ENCODE measurements at places on chromosomes 2 and 18.
A peak's percentile ranks its signal among the peaks of the same experiment; 100 is the strongest.

DNA sequence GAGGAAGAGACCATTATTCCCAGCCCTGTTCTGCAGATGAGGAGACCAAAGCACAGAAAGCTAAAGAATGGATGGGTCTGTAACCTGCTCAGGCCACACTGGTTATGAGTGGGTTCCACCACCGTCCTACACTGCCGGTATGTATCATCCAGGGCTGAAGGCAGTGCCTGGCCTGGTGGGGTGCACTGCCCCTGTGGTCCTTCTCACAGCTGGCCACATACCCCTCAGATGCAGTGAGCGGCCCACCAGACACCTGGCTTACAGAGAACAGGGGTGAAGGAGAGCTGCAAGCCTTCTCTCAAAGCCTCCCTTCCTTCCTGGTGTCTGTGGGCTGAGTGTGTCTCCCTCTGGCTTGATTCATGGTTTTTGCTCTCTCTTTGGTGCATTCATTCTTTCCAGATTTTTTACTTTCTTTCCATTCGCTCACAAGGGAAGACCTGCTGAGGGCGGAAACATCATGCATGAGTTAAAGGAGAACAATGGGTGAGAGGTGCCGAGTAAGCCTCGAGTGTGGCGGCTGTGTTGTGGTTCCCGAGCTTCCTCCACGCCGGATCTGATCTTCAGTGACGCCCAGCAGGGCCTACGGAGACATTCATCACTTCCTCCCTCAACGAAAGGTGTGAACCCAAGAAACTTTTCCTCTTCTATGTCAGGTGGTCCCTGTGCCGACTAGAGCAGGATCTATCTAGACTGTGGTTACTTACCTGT is 62.1 kb upstream of the REL start:
- DNase-seq: no peak
- H3K27ac ChIP-seq: no peak overlapping the region
- no peaks in the 10 kb centered on the region for H3K36me3 ChIP-seq

DNA sequence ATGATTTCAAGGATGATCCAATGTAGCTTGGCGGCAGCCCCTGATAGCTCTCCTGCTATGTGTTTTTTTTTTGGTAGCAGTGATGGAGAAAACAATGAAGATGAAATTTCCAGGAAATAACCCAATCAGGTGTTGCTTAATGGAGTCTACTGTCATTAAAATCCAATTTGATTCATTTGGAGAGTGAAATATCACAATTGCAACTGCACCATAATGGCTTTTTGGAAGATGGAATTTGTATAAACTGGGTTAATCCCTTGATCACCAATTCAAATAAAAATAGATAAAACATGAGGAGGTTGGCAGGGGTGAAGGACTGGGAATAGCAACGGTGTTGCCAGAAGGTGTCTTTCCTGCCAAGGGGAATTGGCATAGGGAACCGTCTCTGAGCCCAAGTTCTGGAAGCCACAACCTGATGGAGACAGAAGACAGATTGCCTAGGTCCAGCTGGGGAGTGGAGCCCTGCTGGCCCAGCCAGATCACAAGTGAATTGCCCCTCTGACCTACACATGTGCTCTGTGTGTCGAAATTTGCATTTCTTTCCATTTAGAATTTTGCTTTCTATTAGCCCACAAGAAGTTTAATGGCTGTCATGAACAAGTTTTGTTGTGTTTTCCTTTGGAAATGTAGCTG is 170.3 kb upstream of the SPRED2 start:
- no peak overlapping the region for H3K4me3 ChIP-seq
- H3K27me3 ChIP-seq: no peaks in the 10 kb centered on the region
- no peaks in the 10 kb centered on the region for H3K4me1 ChIP-seq
- no peak overlapping the region for H3K27ac ChIP-seq
- no peak for DNase-seq

GRCh38 chr18:71040161-71040560 is 751.3 kb downstream of the SOCS6 start:
- no peaks in the 10 kb centered on the region for H3K27me3 ChIP-seq
- no peaks in the 10 kb centered on the region for H3K36me3 ChIP-seq
- no peaks in the 10 kb centered on the region for H3K4me1 ChIP-seq
- H3K4me3 ChIP-seq: no peak overlapping the region
- DNase-seq: no peak
- H3K27ac ChIP-seq: no peak overlapping the region

GRCh38 chr2:3117650-3118216 is 259.9 kb downstream of the EIPR1 start:
- DNase-seq: no peak
- H3K27ac ChIP-seq: no peak overlapping the region
- no peak overlapping the region for H3K4me3 ChIP-seq
- H3K4me1 ChIP-seq: no peaks in the 10 kb centered on the region

DNA sequence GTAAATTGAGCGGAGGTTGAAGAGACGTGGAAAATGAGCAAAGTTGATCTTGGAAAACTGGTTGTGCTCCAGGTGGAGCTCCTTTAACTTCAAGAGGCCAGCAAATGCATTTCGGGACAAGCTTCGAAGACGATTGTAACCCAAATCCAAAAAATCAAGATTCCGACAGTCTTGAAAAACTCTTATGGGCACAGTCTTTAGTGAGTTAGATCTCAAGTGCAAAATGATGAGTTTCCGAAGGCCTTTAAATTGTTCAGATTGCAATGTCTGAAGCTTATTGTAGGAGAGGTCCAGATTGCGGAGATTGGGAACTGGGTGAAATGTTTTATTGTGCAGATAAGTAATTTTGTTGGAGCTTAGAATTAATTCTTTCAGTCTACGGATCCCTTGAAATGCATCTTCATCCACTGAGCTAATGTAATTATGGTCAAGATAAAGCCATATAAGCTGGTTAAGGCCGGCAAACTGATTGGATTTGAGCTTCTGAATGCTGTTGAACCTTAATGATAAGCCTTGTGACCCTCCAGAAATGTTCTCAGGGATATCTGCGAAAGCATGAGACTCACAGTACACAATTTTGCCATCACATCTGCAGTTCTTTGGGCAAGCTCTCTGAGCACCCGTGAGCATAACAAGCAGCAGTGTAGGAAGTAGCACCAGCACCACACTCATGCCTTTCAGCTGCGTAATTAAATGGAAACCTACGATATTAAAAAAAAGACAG is 2.9 kb downstream of the LRRTM4 start:
- H3K27ac ChIP-seq: peak overlapping the region; percentile 45
- H3K27me3 ChIP-seq: no peaks in the 10 kb centered on the region
- peak overlapping the region; percentile 9 for H3K4me3 ChIP-seq
- no peaks in the 10 kb centered on the region for H3K36me3 ChIP-seq
- no peaks in the 10 kb centered on the region for H3K4me1 ChIP-seq
- no peak for DNase-seq

- no peak overlapping the region for H3K4me3 ChIP-seq
- no peaks in the 10 kb centered on the region for H3K36me3 ChIP-seq
- DNase-seq: no peak
- peaks cover 5% of the 10 kb centered on the region for H3K27me3 ChIP-seq
Observed at GRCh38 chr2:72092111-72092510, 55.6 kb downstream of the CYP26B1 start.

DNA sequence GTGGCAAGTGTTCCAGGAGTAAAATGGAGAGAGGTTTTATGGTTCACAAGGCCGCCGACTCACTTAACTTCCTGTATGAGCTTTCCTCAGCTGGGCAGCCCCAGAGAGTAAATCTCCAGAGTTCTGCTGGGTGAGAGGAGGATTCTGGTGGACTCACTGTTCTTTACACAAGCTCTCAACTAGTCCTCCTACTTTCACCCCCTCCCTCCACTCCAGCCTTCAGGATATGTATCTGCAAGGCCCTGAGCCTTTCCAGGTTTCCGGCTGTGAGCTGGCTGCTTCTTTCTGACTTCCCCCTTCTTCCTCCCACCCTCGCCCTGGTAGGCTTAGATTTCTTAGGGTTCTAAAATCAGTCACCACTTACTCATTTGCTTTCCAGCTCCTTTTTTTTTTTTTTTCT is 34.0 kb downstream of the EML6 start:
- no peaks in the 10 kb centered on the region for H3K4me1 ChIP-seq
- no peak overlapping the region for H3K4me3 ChIP-seq
- no peak for DNase-seq
- H3K36me3 ChIP-seq: no peaks in the 10 kb centered on the region
- no peak overlapping the region for H3K27ac ChIP-seq

Data from tibial nerve (tissue), 4 donors.